ENCODE measurements at places on chromosomes 5 and 9.

GRCh38 chr5:170662966-170663365 lies 120.6 kb upstream of the GABRP start:
- no peak for DNase-seq

DNA sequence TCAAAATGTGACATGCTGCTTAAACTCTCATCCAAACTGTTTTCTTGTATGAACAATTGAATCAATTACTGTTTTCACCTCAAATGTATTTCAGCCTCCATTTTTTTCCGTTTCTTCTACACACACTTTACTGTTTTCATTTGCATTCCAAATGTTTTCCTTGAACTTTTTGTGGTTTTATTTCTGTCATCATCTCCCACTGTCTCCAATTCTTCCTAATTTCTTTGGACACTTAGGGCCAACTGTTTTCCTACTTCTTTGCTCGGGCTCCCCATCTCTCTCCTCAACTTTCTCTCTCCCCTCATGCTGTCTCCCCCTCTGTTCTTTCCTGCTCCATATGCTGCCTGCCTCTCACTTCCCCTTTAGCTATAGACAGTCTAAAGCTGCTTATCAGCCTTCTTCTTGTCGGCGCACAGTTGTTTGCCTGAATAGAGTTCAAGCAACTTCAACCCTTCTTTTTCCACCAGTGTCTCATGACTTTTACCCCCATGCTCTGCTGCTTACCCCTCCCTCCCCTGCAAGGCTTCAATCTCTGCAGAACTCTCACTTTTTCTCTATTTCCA lies 443.4 kb downstream of the DTWD2 start:
- DNase-seq = no peak

- peak; percentile 54 for DNase-seq
These were observed 38.0 kb downstream of the PALM2AKAP2 start for GRCh38 chr9:109817846-109818472.

- DNase-seq = no peak
These were observed 283.8 kb upstream of the DMRT1 start for GRCh38 chr9:557601-558201.

GRCh38 chr9:113876993-113877368 lies 872 bp downstream of the ZNF618 start:
- DNase-seq = no peak

DNA sequence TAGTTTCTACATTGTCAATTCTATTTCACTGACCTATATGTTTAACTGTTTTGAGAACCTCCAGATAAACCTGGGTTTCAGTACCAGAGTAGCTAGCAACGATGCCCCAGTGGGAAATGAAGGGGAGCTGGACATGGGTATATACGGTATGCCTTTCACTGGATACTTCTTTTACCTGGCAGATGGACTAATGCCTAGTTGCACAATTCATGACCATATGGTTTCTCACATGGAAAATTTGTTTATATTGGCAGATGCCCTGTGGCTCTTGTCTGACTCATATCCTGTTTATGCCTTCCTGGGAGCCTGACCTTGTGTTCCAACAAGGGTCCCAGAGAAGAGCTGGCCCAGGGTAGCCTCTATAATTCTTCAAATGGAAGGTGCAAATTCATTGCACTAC lies 144.1 kb downstream of the MAT2B start:
- DNase-seq = no peak

- DNase-seq = no peak
These were observed 1.2 kb downstream of the UHRF2 start for GRCh38 chr9:6414247-6414641.

- DNase-seq = no peak
These were observed 90.2 kb upstream of the SH3PXD2B start for GRCh38 chr5:172544371-172545095.

DNA sequence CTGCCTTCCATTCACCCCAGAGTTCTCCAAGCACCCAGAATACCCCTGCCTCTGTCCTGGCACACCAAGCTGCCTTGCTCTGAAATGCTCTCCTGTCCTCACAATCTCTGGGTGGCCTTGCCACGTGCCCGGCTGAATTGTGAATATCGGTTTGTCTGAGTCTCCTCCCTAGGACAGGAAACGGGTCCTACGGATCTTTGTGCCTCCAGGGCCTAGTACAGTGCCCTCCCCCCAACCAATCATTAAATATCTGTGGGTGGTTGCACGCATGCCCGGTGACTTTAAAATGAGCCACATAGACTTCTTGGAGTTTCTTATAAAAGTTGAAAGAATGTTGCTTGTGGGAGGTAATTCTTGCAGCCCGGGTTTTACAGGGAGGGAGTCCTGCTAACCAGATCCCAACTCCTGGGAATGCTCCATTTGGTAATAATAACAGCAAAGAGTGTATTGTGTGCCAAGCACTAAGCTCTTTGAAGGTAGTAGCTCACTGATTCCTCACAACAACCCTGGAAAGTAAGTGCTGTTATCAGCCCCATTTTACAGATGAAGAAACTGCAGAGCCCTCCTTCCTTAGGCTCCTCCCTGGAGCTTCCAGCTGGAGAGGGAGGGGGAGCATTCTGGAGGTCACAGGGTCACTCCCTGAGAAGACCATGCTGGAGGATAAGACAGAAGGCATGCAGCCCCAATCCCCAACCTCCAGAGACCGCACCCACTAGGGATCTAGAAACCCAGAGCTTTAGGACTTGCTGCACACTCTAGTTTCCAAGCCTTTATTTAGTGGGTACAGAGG lies 23.4 kb downstream of the URM1 start:
- DNase-seq = no peak

DNA sequence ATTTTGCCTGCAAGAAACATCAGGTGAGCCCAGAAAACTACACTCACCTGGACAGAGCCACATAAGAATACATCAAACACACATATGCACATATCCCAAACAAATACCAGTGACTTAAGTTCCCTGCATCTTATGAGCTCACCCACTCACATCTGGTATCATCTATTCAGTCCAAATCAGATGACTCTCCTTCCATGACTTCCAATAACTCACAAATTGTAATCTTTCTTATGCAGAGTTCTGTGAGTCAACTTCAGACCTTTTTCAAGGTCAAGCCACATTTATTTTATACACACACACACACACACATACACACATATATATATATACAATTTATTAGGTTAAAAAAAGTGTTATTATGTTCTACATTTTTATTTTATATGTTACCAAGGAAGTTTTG lies 1711.9 kb upstream of the CDH9 start:
- no peak for DNase-seq

DNA sequence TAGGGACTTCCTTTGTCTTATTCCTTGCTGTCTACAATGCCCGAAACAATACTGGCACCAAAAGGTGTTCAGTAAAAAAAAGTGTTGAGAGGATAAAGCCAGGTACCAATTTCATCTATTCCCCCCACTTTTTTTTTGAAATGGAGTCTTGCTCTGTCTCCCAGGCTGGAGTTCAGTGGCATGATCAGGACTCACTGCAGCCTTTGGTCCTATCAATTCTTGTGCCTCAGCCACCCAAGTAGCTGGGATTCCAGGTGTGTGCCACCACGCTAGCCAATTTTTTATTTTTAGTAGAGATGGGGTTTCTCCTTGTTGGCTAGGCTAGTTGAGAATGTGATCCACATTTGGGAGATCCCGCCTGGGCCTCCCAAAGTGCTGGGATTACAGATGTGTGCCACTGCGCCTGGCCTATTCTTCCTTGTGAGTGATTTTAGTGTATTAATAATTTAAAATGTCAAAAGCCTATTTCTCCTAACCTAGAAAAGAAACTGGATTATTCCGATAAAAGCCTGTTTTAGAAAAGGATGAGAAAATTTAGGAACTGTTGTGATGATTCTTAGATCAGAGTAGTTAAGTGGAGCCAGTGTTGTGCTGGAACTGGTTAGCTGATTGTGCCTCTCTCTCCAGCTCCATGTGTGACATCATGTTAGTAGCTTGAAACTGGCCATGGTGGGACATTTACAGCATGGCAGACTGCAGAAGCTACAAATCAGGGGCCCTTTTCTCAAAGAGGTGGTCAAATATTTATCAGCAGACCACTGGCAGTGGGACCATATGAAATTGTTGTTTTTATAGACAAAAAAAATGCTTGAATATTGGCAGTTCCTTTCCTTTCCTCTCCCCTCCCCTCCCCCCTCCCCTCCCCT lies 14.3 kb downstream of the CDC42SE2 start:
- no peak for DNase-seq

- no peak for DNase-seq
These were observed 50.1 kb downstream of the ADAMTS2 start for GRCh38 chr5:179294891-179295777.

- DNase-seq = no peak
These were observed 52.4 kb downstream of the NIPBL start for GRCh38 chr5:36928947-36929346.

GRCh38 chr5:165015547-165015946 lies 1510.1 kb downstream of the MAT2B start:
- no peak for DNase-seq

GRCh38 chr5:112138526-112138925 lies 280.6 kb downstream of the EPB41L4A start:
- DNase-seq = no peak

DNA sequence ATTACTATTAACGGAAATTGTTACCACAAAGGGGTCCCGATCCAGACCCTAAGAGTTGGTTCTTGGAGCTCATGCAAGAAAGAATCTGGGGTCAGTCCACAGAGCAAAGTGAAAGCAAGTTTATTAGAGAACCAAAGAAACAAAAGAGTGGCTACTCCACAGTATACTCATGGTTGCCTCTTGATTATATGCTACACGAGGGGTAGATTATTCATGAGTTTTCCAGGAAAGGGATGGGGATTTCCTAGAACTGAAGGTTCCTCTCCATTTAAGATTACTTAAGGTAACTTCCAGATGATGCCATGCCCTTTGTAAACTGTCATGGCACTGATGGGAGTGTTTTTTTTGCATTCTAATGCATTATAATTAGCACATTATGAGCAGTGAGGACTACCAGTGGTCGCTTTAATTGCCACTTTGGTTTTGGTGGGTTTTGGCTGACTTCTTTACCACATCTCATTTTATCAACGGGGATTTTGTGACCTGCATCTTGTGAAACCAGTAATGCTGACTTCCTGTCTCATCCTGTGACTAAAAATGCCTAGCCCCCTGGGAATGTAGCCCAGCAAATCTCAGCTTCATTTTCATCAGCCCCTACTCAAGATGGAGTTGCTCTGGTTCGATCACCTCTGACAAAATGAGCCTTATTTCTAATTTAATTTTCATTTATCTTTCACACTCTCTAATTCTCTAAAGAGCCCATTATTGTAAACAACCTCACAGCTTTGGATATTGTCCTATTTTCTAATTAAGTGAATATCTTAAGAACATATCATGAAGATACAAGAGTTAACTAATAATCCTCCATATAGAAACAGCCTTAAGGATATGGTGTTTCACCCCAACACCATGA lies 336.3 kb downstream of the RASEF start:
- DNase-seq = no peak

Data from germinal center (tissue), 1 donor.